ENCODE measurements at places on chromosomes 12 and 14.

DNA sequence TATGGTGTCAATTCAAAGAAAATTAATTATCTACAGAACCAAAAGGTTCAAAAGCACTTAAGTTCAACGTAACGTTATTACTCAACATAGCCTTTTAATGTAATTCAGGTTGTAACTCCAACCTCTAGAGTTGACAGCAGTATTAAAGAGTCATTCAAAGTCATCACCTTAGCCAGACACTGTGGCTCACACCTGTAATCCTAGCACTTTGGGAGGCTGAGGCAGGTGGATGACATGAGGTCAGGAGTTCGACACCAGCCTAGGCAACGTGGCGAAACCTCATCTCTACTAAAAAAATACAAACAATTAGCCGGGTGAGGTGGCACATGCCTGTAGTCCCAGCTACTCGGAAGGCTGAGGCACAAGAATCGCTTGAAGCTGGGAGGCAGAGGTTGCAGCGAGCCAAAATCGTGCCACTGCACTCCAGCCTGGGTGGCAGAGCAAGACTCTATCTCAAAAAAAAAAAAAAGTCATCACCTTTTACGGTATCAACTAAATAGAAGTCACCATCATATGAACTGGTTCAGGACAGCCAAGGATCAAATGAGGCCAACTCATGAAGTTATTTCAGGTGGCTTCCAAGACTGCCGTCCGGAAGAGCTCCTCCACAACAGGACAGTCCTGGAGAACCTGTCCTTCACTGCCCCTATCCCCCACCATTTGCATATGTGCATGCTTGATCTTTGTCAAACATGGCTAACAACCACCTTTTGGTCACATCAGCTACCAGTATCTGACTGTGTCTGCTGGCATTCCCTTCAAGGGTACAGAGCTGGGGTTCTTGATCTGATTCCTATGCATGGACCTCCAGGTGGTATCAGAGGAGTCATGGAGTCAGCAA, 4.2 kb downstream of the PPTC7 start:
- peak; percentile 53 for DNase-seq

- DNase-seq, result no peak
Measured at GRCh38 chr12:124686370-124687173, 119.2 kb upstream of the NCOR2 start.

GRCh38 chr12:65631621-65632111, 192.6 kb upstream of the HMGA2 start:
- no peak for DNase-seq

DNA sequence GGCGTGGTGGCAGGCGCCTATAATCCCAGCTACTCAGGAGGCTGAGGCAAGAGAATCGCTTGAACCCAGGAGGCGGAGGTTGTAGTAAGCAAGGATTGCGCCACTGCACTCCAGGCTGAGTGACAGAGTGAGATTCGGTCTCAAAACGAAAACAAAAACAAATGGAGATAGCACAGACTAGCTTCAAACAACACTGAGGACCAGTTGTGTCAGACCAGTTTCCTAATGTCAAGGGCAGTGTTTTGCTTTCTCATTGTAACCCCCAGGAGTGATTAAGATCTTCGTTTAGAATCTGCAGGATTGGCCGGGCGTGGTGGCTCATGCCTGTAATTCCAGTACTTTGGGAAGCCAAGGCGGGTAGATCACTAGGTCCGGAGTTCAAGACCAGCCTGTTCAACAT, 18.5 kb downstream of the RPGRIP1 start:
- DNase-seq, result no peak

- no peak for DNase-seq
Measured at GRCh38 chr12:89824822-89825221, 116.2 kb upstream of the ATP2B1 start.

DNA sequence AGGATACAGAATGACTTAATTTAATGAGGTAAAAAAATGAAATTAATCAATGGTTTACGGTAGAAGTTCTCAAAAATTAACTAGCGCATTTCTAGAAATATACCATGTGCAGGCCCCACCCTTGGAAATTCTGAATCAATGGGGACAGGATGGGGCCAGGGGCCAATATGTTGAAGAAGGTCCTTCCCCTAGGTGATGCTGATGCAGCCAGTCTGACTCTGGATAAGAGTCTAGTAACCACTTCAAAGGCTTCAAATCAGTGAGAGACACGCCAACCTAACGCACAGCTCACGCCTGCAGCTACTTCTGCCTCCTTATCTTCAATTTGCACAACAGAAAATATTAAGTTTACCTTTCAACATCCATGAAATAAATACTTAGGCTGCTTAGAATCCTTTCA, 14.9 kb downstream of the GIT2 start:
- DNase-seq, result peak; percentile 15
